ENCODE measurements at places on chromosomes 5 and 9.

DNA sequence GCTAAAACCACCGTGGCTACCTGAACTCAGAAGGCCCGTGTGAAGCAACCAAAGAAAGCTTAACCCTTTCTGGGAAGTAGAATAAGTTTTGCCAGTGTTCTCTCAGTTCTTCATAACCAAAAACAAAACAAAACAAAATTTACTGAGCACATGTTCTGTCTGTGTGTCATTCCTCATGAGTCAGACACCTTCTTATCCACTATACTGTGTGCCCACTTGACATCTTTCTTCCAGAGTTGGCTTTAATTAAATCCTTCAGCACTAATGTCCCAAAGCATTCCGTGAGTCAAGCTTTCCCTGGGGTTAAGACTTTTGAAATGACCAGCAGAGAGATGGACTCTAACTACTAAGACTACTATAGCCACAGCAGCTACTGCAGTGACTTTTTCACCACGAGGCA is 61.3 kb downstream of the GLIS3 start:
- DNase-seq = no peak

- DNase-seq = no peak
Observed at GRCh38 chr9:133713960-133714495, 24.1 kb downstream of the SARDH start.

GRCh38 chr9:15778861-15779260 is 226.0 kb downstream of the CCDC171 start:
- no peak for DNase-seq

- DNase-seq = no peak
Observed at GRCh38 chr5:176822793-176823481, 12.6 kb downstream of the UNC5A start.

DNA sequence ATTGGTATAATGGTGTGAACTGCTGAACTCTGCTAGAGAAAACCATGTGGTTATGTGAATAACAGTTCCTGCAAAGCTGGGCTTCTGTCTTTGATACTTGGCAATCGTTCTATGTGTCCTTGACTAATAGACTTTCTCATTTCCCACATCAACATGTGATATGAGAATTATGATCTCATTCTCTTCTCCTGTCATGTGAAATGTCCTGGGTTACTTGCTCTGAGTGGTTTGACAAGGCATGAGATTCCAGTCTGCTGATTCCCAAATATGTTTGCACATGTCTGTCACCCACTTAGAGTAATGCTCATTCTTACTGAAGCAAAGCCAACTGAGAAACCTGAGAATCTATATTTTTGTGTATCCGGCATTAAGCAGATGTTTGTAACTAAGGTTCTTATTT is 141.2 kb downstream of the PARP8 start:
- DNase-seq = no peak
